ENCODE measurements at places on chromosomes 12 and 14. TPM values are rescaled to one million over a fixed set of nuclear protein-coding genes. Genes with fewer than 3 reads are reported as not detected.

- no peak for DNase-seq
Observed at GRCh38 chr14:73935666-73936065, 14.2 kb downstream of the FAM161B start.

DNA sequence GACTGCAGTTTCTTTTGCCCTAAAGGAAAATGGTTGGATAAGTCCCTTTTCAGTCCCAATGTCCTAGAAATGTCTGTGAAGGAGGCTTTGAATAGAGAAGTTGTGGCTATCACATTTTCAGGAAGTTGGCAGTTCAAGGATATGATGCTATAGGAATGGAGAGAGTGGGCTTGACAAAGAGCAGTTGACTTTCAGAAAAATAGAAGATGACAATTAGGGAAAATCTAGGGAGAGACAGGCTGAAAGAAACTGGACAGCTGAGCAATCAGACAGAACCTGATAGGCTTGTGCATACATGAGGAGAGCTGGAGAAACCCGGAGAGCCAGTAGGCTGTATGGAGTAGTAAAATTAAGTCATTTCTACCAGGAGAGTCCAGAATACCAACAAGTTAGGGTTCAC lies 50.5 kb downstream of the LMNTD1 start:
- DNase-seq, result no peak

GRCh38 chr14:76941946-76942805 lies 86.3 kb downstream of the IRF2BPL start:
- DNase-seq, result no peak

- no peak for DNase-seq
Observed at GRCh38 chr14:36580141-36580855, 2.1 kb downstream of the NKX2-8 start.

GRCh38 chr14:43887523-43887922 lies 619.6 kb downstream of the FSCB start:
- no peak for DNase-seq

GRCh38 chr14:70886421-70887206 lies 20.6 kb upstream of the PCNX1 start:
- no peak for DNase-seq

DNA sequence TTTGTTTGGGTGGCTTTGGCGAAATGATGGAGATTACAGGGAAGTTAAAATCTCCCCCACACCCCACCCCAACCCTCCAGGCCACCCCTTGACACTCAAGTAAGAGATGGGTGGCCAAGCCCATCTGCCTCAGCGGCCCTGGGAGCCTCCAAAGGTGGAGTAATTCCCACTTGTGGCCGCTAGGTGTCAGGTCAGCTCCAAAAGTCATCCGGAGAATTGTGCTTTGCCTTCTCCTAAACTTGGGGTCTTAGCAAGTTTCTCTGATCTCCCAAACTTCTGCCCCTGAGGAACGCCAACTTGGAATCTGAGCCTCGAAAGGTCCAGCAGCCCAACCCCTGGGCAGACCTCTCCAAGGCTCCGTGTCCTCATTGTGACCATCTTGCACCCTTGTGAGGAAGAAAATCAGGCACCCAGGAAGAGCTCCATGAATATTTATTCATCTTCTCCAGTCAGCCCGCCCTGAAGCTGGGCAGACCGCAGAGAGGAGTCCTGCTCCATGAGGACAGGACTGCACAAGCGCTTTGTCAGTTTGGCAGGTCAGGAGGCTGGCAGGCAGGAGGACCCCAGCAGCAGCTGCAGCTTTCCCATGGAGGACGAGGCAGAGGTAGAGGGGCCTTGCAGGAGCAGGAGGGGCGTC lies 46.7 kb downstream of the LRRC74A start:
- peak; percentile 61 for DNase-seq

DNA sequence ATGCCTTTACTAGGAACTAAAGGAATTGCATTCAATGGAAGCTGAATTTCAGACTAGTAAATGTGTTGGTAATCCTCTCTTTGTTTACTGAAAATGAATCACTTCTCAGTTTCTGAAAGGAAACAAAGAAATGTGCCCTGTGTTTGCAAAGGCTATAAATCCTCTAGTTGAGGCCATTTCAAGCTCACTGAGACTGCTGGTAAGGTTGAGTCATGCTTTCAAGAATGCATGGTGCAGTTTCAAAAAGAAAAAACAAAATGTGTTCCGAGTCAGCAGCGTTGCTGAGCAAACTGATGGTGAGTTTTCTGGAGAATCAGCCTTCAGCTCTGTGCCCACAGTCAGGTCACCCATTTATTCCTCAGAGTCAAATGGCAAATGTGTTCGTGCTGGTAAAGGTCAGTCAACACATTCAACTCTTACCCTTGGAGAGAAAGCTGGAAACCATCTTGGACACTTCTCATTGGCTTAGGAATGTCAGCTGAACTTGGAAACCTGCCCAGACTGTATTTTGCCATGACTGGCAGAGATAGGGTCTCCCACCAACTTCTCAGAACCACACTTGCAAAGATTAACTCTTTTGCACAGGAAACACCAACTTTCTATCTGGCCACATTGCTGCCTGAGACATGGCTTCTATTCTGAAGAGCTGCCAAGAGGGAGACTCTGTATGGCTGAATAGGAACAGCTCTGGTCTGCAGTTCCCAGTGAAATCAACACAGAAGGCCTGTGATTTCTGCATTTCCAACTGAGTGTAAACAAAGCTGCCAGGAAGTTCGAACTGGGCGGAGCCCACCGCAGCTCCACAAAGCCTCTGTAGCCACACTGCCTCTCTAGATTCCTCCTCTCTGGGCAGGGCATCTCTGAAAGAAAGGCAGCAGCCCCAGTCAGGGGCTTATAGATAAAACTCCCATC lies 484.4 kb downstream of the ATP23 start:
- no peak for DNase-seq

GRCh38 chr12:11576104-11576503 lies 73.4 kb upstream of the ETV6 start:
- DNase-seq, result no peak

GRCh38 chr12:30739020-30739419 lies 15.7 kb downstream of the CAPRIN2 start:
- DNase-seq, result no peak

DNA sequence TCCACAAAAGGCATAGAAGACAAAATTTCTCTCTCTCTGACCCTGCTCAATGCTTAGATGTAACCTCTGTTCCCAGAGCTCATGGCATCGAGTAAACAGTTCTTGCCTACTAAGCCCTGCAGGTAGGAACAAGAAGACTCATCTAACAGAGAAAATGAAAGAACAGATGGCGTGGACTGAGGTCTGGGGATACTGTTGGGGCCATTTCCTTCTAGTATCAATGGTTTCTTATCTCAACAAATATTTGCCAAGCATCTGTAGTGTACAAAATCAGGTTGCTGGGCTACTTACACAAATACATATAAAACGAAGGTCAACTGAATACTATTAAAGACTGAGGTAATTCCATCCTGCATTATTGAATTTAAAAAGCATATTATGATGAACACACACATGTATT lies 93.3 kb downstream of the RIMBP2 start:
- DNase-seq, result no peak

DNA sequence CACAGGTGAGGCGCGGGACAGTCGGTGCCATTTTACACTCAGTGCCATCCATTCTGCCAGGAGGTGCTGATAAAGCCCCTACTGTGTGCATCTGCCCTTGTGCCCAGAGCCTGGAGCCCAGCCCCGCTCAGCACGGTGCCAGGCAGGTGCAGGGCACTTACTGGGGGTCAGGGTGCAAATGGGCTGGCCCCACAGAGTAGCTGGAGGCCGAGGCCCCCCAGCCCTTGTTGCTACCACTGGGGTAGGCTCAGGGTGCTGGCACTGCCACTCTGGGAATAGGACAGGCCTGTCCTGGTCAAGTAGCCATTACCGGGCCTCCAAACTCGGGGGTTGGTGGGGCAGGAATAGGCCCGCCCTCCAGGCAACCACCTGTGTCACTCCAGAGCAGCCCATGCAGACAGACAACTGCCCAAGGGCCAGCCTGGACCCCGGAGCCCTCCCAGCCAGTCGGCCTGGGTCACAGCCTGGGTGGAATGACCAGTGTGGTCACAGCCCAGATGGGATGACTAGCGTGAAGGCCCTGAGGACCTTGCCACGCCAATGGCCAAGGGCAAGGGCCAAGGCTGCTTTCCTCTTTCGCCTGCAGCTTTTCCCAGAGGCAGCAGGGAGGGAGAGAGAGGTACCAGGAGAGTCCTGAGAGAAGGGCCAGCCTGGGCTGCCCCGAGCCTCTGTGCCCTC lies 3.0 kb downstream of the INF2 start:
- DNase-seq, result no peak

DNA sequence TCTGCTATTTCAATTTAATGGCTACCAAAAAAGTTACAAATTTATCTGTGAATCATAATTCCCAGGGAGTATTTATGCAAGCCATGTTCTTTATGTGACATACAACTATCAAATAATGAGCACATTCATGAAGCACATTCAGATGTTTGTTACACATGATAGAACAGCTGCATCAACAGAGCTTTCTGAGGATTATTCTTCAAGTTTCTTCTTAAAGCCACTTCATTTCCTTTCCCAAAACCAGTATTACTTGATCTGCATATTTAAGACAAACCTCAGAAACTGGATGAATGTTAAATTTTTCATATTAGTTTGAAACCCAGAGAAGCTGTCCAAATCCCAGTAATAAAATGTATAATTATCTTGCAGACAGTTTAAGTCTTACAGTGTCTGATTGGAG lies 73.6 kb upstream of the SOX5 start:
- DNase-seq, result no peak

Gene DAO
- not detected for total RNA-seq

Gene SERPINA10
- total RNA-seq, result not detected

Gene GPR137C
- 10.9 TPM for total RNA-seq

Gene KCNC2
- not detected for total RNA-seq

Gene WNT1
- not detected for total RNA-seq

Gene PTGDR
- total RNA-seq, result 1.5 TPM

Gene CMA1
- total RNA-seq, result not detected

All from uterus (tissue), 4 donors.